SJCRH30 (cell line): ENCODE measurements at places on chromosomes 2 and 18. TPM values are rescaled to one million over a fixed set of nuclear protein-coding genes. Genes with fewer than 3 reads are reported as not detected.

DCC gene
- 0.35 and 1.7 TPM in 2 replicates for total RNA-seq

DNA sequence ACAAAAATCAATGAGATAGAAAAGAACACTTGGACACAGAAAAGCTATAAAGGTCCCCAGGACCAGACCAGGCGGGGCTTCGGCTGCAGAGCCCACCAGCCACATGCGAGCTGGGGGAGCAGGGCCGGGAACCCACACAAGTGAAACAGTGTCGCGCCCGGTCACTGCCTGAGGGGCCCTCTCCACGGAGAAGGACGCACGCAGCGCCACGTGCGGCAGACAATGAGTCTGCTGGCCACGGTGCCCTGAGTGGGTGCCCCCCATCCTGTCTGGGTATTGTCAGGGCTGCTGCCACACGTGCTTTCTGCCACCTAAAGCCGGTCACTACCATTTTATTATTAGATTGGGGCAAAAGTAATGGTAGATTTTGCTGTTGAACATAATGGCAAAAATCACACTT is 207.9 kb upstream of the HDAC4 start:
- no peaks in the 10 kb centered on the region for H3K4me1 ChIP-seq
- H3K4me3 ChIP-seq = no peak overlapping the region
- DNase-seq = no peak
- H3K27me3 ChIP-seq = no peaks in the 10 kb centered on the region

DNA sequence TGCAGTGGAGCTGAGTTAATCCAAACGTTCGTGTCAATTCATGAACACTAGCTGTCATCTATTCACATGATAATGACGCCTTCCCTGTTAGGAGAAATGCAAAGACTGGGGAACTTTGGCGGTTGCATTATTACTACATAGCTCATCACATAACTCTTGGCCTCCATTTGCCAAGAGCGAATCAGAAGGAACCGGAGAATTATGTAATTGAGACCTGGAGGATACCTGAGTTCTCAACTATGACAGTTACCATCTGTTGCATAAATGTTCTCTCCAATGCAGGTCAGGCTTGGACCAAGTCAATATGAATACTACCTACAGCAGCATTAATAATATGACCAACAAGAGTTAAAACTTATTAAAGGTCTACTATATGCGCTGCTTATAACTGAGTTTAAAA is 274.5 kb downstream of the CLIP4 start:
- H3K27ac ChIP-seq = no peak overlapping the region
- DNase-seq = no peak
- no peak overlapping the region for H3K4me3 ChIP-seq
- H3K27me3 ChIP-seq = no peaks in the 10 kb centered on the region
- H3K36me3 ChIP-seq = no peaks in the 10 kb centered on the region

VWA3B gene
- not detected in 2 replicates for total RNA-seq

DNA sequence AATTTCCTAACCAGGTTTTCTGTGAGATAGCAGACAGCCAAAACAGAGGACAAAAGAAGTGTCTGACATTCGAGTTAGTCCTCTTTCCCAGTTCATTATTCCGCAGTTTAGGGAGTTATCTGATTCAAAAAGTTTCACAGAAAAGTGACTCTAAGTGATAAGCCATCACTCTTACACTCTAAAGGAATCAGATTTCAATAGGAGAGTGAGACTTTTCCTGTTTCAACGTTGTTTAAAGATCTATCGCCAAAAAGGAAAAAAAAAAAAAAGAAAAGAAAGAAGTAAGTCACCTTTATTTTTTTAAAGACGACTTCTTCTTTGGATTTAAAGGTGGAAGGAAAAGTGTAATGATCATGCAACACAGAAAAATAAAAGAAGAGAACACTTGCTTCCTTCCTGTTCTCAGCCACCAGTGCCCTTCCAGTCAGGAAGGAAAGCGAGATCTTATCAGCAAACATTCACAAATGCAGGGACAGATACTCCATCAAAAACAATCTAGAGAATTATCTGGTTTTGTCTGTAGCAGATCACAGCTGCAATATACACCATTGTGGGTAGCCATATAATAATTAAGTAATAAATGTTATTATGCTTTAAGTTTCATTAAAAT is 49.8 kb downstream of the TFPI start:
- DNase-seq = peak; percentile 74
- H3K27ac ChIP-seq = peak overlapping the region; percentile 2; the same call in 1 of the 2 replicates
- H3K4me1 ChIP-seq = peaks cover 21% of the 10 kb centered on the region
- no peaks in the 10 kb centered on the region for H3K27me3 ChIP-seq
- peak overlapping the region; percentile 12 for H3K4me3 ChIP-seq
- H3K36me3 ChIP-seq = peaks cover 4% of the 10 kb centered on the region

GRCh38 chr2:182506606-182507005 is 79.8 kb upstream of the PDE1A start:
- no peaks in the 10 kb centered on the region for H3K36me3 ChIP-seq
- H3K4me1 ChIP-seq = no peaks in the 10 kb centered on the region
- H3K27me3 ChIP-seq = no peaks in the 10 kb centered on the region
- peak; percentile 4 for DNase-seq

- H3K4me3 ChIP-seq = no peak overlapping the region
- no peaks in the 10 kb centered on the region for H3K27me3 ChIP-seq
- DNase-seq = peak; percentile 46
- peaks cover 6% of the 10 kb centered on the region; the same call in 1 of the 2 replicates for H3K4me1 ChIP-seq
These were observed 3.8 kb downstream of the EPHA4 start for GRCh38 chr2:221568299-221568698.

DNA sequence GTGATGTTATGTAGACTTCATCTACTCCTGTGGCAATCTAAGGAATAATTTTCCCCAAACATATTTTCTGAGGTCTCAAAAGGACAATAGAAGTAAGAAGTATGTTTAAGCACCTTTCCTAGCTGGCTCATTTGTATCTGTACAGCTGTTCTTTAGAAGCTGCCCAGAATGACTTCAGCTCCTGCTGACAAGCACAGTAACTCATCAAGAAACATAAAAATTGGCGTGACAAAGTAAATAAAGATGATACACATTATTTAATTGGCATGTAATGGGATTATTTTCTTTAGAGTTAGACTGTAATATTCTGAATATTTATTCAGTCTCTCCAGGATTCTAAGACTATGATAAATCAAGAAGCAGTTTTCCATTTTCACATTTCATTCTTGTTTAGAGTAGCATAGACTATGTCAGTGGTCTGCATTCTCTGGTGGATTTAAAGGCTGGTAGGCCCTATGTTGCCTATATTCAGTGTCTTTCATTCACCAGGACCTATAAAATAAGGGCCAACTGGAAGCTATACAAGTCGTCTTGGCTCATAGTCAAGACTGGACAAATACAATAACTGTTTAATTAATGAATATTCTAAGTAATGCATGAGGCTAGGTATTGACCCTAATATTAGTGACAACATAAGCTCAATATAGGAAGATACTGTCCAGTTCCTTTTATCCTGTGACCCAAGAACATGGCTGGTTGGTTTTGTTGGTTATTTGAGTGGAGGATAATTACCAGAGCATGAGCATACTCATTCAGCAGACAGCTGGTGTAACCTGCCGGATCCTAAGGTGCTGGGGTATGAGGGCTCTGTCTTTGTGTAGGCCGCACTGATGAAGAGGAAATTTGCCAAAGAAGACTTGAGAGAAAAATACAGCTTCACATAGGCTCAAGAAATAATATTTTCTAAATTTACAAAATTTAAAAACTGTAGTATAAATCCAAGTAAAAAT is 107.0 kb downstream of the PDE1A start:
- no peak overlapping the region for H3K4me3 ChIP-seq
- H3K4me1 ChIP-seq = peaks cover 38% of the 10 kb centered on the region
- peak overlapping the region; percentile 96 for H3K27ac ChIP-seq
- DNase-seq = peak; percentile 87
- no peaks in the 10 kb centered on the region for H3K27me3 ChIP-seq

DNA sequence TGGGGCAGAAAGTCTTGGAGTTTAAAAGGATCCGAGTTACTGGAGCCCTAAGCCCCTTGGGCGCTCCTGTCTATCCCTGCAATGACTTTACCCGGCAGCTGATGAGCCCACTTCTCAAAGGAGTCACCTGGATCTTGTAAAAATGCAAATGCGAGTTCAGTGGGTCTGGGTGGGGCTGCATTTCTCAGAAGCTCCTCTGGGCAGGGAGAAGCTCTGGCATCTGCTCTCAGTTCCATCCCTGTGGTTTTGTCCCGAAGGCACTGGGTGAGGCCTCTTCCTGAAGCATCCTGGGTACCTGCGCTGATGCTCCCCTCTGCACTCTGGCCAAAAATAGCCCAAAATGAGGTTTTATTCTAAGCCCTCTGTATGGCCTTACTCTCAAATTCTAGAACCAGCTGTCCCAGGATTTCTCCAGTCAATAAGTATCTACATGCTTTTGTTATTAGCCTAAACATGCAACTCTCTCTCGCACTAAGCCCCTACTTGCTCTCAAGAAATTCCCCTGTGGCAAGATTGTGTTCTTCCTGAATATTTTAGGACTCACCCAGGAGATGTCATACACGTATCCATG is 167.8 kb upstream of the APCDD1 start:
- no peaks in the 10 kb centered on the region for H3K27me3 ChIP-seq
- H3K4me3 ChIP-seq = no peak overlapping the region
- no peak for DNase-seq
- no peaks in the 10 kb centered on the region for H3K36me3 ChIP-seq
- no peak overlapping the region for H3K27ac ChIP-seq
- H3K4me1 ChIP-seq = no peaks in the 10 kb centered on the region

RTP5 gene
- not detected in 2 replicates for total RNA-seq

DNA sequence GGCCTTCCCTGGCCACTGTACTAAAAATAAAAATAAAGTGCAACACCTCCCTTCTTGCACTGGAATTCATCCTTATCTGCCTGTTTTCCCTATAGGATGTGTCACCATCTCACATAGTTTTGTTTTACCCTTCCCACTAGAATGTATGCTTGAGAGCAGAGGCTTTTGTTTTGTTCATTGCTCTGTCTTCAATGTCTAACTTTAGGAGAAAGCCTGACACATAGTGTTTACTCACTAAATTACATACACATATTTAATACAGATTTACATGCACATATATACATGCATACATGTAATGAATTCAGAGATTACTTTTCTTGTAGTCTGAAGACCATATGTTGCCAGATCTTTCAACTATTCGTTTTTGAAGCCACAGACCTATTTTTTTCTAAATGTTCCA is 23.0 kb downstream of the CD302 start:
- no peaks in the 10 kb centered on the region for H3K4me1 ChIP-seq
- peaks cover 13% of the 10 kb centered on the region for H3K36me3 ChIP-seq
- H3K4me3 ChIP-seq = no peak overlapping the region
- H3K27me3 ChIP-seq = no peaks in the 10 kb centered on the region
- H3K27ac ChIP-seq = no peak overlapping the region
- DNase-seq = no peak

- no peaks in the 10 kb centered on the region for H3K27me3 ChIP-seq
- no peak overlapping the region for H3K4me3 ChIP-seq
- no peaks in the 10 kb centered on the region for H3K4me1 ChIP-seq
These were observed 156.1 kb downstream of the DYSF start for GRCh38 chr2:71609441-71609840.

DNA sequence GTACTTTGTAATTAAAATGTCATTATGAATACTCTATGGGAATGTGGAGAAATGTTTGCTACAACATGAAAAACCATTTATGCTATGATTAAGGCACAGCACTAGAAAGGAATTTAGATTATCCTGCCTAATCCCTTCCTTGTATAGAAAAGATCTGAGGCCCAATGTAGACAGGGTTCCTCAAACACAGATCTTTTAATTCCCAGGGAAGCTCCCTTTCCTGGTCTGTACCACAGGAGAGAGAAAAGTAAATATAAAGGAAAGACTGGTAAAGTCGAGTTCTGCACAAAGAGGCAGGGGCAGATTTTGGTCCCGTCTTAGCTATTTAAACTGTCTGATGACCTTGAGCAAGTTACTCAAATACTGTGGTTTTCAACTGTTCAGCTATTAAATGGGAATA is 84.7 kb downstream of the ICA1L start:
- DNase-seq = no peak
- no peak overlapping the region for H3K4me3 ChIP-seq
- H3K36me3 ChIP-seq = no peaks in the 10 kb centered on the region

GRCh38 chr2:197358931-197359330 is 48.4 kb upstream of the ANKRD44 start:
- DNase-seq = no peak
- no peaks in the 10 kb centered on the region for H3K4me1 ChIP-seq
- no peaks in the 10 kb centered on the region for H3K36me3 ChIP-seq
- no peak overlapping the region for H3K4me3 ChIP-seq
- no peak overlapping the region for H3K27ac ChIP-seq
